ENCODE measurements at places on chromosomes 7 and 10. TPM values are rescaled to one million over a fixed set of nuclear protein-coding genes. Genes with fewer than 3 reads are reported as not detected.

- no peak for DNase-seq
These were observed 9.6 kb upstream of the KCP start for GRCh38 chr7:128919881-128920799.

DNA sequence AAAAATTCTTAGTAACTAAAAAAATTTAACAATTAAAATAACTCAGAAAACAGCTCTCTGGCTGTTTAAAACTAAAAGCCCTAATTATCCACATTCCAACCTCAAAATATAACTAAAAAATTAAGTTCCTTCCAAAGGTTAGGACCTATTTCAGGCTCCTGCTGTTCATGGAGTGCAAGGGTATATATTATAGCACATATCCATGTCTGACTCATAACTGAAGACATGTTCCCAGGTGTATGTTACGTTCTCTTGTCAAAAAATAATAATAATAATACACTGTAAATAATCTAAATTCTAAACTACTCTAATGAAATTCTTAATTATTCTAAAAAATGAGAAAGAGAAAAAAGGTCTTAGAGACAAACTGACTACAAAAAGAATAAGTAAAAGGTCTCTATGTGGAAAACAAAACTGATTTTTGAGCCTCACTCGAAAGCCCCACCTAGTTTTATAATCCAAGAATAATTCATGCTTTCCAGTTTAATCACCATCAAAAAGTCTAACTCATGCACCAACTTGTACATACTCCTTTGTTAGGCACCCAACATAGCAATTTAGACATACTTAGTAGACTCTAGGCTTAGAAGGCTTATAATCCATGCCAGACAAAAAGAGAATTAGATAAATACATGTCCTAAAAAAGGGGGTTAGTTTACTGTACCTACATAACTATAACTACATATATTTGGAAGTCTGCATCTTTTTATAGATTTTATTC, 171.4 kb downstream of the KMT2E start:
- DNase-seq = no peak

- DNase-seq = no peak
These were observed 32.5 kb upstream of the FEZF1 start for GRCh38 chr7:122337011-122337410.

DNA sequence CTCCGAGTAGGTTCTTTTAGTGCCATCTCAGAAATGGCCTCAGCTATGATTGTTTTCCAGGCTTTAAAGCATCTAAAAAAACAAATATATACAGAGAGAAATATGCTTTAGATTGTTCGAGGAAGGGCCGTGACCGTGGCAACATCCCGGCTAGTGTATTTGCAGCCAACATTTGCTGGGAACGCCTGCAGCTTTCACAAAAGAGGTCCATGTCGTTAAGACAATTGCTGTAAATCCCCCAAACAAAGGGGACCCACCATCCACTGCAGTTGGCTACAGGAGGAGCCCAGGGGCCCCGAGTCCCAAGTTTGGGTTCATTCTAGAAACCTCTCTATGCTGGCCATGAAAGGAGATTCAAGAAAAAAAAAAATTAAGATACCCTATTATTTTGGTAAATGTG, 152.8 kb upstream of the TCF7L2 start:
- no peak for DNase-seq

DNA sequence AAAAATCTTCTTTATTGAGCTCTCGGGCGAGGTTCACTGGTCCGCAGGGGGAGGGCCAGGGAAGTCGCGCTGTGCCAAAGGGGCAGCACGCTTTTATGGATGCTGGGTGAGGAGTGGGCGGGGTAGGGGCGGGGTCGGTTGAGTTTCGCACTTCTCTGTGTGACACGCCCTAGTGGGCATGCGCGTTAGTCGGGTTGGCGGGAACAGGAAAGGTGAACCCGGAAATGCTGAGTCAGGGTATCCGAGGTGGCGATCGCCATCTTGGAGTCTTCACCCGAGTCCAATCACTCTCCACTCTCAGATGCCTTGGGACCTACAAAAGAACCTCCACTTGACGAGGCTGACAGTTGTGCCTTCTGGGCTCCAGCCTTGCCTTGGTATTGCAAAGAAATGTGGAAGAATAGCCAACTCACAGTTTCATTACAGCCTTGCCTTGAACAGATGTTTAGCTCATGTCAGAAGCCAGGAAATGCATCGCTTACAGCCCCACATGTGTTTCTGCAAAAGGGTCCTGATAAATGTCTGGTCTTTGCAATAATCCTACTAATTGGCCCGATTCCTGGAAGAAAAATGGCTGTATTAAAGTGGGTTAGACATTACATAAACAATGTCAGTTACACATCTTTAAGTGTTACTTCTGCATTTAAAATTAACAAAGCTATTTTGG, 64.1 kb downstream of the AHR start:
- no peak for DNase-seq

Gene OR2A7
- total RNA-seq = 11.2 TPM

Gene LAMB4
- 164 TPM for total RNA-seq

Gene COL13A1
- 1.3 TPM for total RNA-seq

Gene BTBD16
- 16.4 TPM for total RNA-seq

All from lower leg skin (tissue), 4 donors.